ENCODE measurements at places on chromosomes 11 and 22.
A peak's percentile ranks its signal among the peaks of the same experiment; 100 is the strongest.

DNA sequence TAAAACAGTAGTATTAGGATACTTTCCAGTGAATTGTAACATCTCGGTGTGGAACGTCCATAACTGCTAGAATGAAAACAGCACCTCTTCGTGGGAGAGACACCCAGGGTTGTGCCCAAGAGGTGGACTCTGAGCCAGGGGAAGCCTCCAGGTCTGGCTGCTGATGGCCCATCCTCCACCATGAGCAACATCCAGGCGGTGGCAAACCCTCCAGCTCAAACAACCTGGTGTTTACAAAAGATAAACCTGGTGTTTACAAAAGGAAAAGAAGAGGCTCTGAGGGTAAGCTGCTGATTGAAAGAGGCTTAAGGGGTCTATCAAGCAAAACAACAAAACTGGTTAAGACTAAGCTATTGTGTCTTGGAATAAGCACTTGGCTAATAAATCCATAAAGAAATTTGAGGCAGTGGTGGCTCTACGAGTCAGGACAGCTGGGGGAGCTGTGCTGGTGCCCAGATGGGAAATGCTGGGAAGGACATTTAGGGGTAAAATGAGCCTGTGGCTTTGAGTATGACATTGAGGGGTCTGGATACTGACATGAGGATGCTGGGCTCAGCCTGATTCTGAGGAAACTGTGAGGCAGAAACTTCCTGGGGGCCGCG lies 909.0 kb downstream of the BRD1 start:
- no peak for DNase-seq

DNA sequence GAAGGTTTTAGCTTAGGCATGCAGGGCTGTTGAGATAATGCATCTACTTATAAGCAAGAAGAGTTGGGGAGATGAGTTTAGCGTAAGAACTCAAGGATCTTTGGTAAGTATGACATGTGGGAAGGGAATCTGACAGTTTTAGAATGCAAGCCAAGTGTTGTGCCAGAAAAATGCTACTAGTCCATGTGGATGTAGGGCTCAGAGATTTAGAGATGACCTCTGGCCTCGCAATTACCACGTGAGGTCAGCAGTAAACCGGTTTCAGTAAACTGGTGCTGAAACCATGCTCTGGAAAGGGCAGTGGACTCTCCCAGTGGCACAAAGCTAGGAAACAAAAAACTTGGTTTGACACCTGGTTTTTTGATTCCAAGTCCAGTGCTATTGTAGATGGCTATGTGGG lies 18.9 kb downstream of the MRPL16 start:
- no peak for DNase-seq

DNA sequence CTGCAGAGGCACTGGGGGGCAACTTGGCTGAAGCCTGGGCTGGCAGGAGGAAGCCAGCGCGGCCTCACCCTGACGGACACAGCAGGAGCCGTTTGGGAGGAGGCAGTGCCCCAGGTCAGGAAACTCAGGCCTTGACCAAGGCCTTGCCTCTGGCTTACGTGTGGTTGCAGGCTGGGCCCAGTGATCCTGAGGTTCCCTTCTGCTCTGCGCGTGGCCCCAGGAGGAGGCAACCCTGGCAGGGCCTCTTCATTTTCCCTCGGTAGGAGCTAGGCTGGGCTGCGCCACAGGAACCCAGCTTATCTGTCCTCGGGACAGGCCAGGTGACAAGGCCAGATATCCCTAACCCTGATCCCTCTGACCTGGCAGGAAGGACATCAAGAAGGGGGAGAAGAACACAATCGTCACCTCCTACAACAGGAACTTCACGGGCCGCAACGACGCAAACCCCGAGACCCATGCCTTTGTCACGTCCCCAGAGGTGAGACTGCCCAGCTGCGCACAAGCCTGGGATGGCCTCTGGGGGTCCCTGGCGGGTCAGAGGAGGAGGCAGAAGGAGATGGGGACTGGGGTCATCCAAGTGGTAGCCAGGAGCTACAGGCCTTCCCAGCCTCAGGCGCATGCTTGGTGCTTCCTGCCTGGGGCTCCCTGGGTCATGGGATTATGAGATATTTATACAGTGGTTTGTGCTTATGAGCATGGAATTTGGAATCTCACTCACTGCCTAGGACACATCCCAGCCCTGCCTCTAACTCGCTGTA lies 20.6 kb downstream of the POLR3H start:
- DNase-seq: no peak

- peak; percentile 31 for DNase-seq
Observed at GRCh38 chr22:44192098-44192815, 11.5 kb downstream of the PARVG start.

- DNase-seq: no peak
Observed at GRCh38 chr11:45655012-45655283, 10.5 kb downstream of the CHST1 start.

GRCh38 chr11:73400293-73400692 lies 24.1 kb downstream of the RELT start:
- no peak for DNase-seq

DNA sequence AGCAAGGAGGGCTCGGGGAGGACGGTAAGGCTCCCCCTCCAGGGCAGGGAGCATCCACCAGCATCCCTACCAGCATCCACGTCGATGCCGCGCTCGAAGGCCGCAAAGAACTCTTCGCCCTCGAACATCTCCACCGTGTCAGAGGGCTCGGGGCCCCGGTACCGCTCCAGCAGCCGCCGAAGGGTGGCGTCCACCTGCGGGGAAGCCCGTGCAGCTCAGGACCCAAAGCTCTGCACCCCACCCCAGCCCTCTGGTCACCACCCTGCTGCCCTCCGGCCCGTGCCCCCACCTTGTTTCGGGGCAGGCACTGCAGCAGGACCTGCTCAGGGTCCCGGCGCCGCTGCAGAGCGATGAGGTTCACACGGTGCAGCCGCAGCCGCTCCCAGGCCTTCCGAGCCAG lies 2.4 kb upstream of the SLC25A22 start:
- no peak for DNase-seq

DNA sequence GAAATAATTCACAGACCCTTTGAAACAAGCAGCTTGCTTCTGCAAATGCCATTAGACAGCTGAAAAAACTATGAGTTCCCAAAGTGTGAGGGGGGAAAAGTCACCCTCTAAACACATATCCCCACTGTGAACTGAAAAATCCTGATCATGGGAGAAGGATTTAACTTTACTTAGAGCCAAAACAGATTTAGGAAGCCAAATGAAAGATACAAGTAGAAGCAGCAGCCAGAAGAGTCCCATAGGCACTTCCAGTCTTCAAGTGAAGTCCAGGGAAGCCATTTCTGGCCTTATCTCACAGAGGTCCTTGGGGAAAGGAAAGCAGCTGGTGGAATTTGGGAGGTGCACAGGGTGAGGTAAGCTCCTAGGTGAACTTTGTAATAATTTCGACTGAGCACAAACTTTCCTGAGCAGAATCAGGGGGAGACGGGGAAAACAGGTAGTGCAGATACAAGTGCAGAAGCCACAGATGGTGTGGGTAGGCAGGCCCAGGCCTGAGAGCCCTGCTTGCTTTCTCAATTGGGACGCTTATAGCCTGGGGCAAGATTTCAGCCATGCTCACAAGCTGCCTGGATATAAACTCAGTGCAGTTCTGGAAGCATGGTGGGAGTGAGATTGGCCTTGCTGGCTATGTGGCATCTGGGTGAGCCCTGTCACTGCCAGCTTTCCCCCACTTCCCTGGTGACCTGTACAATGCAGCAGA lies 44.8 kb downstream of the GAS2 start:
- DNase-seq: no peak

GRCh38 chr22:41447435-41448188 lies 1.0 kb upstream of the TOB2 start:
- DNase-seq: peak; percentile 66

DNA sequence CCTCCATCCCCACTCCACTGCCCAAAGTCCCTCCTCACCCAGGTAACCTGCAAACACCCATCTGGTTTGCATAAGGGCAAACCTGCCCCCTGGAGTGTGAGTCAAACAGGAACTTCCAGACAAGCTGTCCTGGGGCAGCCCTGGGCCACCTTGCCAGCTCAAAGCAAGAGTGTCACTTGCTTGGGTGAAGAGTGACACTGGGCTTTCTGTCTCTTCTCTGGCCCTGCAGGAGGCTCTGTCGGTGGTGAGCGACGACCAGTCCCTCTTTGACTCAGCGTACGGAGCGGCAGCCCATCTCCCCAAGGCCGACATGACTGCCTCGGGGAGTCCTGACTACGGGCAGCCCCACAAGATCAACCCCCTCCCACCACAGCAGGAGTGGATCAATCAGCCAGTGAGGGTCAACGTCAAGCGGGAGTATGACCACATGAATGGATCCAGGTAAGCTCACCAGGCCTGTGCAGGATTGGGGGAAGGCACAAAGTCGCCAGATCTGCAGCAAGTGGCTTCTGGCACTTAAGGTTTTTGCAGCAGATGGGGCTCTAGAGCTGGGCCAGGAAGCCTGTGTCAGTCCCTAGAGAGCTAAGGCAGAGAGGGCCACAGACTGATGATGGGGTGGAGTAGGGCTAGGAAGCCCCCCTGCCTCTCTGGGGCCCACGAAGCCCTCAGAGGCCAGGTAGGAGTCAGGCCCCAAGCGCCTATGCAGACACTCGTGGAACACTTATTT lies 64.2 kb downstream of the FLI1 start:
- peak; percentile 44 for DNase-seq

GRCh38 chr11:95563173-95563572 lies 226.4 kb downstream of the FAM76B start:
- DNase-seq: no peak

Measured in activated naive CD4-positive, alpha-beta T cell treated with Interleukin-2 at 50 U/mL for 16 hours (primary cell).